Suppressor macrophage treated with lipopolysaccharide for 4 hours (primary cell): ENCODE measurements at places on chromosomes 16 and 17.

DNA sequence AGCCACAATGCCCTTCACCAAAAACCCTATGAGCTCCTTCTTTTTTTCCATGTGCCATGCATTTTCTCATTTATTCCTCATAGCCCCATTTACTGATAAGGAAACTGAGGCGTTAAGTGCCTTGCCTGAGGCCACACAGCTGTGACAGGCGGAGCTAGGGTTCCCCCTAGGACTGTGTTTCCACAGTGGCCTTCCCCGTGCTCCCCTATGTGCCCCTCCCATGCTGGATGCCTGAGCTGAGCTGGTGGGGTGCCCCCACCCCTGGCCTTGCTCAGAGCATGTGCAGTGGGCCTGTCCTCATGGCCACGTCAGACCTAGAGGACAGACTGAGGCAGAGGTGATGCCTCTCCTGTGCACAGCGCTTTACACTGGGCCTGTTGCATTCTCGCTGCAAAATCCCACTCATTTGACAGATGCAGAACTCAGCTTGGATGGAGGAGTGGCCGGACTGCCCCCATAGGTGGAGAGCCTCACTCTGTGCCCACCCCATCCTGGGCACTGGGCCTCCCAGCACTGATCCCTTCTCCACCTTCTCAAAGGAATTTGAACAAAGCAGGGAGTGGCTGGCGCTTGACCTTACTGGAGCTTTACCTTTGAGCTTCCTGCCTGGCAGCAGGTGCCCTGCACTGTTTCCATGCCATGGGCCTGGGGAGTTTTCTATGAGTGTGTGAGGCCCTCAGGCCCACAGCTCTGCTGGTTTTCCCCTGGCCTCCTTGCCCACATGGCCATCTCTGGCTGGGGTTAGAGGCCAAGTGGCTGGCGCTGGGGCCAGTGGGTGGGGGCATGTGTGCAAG is 2.6 kb downstream of the MAP2K3 start:
- peak; percentile 30 for DNase-seq

DNA sequence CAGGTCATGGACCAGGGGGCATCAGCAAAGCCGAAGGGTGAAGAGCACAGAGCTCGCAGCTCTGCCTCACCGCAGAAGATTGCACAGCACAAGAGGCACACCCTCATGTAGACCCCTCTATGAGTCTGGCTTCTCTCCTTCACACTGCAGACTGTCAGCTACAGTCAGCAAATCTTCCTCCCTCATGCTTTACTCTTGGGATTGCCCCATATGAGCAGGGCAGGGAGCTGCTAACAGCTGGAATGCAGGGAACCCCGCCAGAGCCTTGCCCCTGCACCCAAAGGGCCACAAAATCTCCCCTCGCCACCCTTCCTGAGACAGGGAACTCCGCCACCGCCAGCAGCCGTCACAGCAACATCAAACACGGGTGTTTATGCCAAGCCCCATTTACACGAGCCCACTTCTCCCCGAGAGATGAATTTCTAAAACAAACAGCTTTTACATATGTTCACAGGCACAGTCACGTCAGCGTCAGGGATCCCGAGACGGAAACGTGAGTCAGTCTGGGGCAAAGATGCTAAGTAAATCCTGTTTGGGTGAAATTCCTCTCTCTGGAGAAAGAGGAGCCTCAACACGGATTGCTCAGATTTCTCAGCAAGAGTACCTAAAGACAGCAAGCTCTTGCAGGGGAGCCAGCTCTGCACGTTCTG is 121.9 kb downstream of the CDYL2 start:
- no peak for DNase-seq

- DNase-seq = peak; percentile 78
These were observed 13.8 kb downstream of the CORO7 start for GRCh38 chr16:4402439-4403132.

DNA sequence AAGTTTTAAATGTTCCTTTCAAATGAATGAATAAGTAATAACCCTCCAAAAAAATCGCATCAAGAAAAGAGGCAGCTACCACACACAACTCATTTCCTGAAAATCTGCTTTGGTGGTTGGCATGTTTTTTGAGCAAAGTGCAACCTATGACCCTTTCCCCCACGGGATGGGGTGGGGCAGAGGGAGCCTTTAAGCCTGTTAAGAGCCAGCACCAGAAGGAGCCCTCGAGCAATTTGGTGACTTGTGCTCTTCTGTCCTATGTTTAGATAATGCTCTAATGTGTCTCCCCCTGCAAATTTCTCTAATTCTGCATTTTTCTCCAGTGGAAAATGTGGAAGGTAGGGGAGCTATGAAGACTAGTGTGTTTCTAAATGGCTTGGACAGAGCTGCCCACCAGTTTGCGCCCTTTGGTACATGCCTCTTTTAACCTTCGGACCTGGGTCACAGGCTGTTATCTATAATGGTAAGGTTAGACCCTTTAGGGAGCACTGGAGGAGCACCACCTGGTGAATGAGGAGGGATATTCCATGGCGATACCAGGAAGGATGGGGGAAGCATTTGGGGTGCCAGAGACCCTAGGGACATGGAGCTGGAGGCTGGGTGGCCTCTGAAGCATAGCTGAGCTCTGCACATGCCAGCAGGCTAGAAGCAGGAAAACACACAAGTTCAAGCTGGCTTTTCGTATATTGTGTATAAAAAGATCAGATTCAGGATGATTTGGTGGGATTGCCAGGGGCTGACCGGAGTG is 1.6 kb downstream of the PYCARD start:
- peak; percentile 65 for DNase-seq

DNA sequence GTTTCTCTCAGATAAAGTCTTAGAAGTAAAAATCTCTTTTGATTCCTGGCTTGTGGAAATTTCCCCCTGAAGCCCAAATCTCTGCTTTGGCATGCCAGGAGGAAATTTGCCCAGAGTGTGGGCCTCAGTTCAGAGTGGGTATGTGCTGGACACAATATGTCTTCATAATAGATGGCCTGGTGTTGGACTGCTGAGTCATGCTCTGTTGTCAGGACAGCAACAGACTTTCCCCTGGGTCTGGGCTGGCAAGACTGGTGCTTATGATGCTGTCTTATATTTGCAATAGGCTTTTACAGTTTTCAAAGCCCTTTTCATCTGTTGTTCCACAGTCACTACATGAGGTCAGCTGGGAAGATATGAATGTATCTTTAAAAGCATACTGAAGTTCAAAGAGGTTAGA is 57.0 kb downstream of the SHISA9 start:
- DNase-seq = no peak

- DNase-seq = no peak
These were observed 2.0 kb downstream of the CLDN6 start for GRCh38 chr16:3015865-3016521.

DNA sequence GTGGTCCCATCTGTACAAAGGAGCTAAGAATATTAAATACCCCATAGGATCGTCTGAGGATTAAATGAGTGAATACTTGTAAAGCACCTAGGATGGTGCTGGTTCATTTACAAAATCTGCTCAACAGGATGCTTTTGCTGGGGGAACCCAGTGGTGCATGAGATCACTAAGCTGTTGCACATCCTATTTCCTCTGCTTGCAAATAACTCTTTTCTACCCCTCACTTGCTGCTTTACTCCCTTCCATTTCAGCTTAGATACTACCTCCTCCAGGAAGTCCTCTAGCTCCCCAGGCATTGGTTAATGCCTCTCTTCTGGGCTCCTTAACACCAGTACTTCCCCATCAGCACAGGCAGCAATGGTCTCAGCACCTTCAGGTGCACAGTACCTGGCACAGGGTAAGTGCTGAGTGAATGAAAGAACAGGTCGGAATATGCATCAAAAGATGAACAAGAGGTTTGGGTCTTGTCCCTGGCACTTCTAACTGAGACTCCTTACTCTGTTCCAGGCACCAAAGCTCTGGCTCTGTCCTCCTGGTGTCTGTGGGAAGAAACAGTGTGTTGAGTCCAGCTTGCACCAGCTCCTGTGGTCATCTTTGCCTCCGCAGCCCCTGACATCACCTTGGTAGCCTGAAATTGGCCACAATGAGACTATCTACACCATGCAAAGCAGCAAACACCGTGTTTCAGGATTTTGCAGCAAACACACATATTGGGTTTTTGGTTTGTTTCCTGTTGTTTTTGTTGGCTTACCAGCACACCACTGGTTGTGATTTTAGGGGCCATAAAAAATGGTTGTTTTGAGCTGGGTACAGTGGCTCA is 24.1 kb upstream of the IL21R start:
- peak; percentile 50 for DNase-seq

DNA sequence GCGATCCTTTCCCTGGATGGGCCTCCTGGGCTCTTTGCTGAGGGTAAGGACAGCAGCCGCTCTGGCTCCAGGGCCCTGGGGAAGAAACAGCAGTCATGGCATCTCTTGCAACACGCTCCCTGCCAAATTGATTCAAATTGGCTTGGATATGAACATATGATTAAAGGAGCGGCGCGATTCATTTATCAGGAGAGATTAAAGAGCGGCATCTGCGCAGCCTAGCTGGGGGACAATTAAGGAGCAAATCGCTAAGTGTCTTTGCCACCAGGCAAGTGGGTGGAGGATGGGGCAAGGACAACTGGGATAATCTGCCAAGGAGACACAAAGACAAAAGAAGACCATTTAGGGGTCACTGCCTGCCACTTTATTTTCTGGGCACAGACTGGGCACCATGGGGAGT is 27.8 kb downstream of the PIPOX start:
- DNase-seq = no peak

DNA sequence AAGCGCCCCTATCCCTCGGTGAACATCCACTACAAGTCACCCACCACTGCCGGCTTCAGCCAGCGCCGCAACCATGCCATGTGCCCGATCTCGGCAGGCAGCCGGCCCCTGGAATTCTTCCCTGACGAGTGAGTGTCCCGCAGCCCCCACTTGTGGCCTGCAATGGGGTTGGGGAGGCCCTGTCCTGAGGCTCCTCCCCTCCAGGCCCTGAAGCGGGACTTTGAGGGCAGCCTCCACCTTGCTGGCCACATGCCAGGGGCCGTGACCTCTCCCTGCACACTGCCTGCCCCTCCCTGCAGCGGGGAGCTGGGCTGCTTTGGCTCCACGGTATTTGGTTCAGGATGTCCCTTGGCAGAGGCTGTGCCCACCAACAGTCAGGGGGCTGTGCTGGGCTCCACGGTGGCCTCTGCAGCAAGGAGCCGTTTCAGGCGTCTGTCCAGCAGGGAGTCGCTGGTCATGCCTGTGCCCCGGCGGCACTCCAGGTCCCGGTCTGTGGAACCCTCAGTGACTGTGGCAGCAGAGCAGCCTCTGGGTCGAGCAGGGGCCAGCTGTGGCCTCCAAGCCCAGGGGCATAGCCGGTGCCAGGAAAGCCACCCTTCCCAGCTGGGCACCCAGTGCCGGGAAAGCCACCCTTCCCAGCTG is 8.3 kb downstream of the NME3 start:
- no peak for DNase-seq

- no peak for DNase-seq
These were observed 25.3 kb downstream of the FBXO31 start for GRCh38 chr16:87358250-87358649.

- DNase-seq = peak; percentile 64
These were observed at the start of gene C16orf74 for GRCh38 chr16:85750827-85751697. Gene C16orf74, minus strand, starts transcription at chr16:85751096. Its CDS starts 15,879 bp downstream, at chr16:85735217.

- peak; percentile 71 for DNase-seq
These were observed 2.7 kb upstream of the TMIGD1 start for GRCh38 chr17:30336369-30337171.

- DNase-seq = no peak
These were observed 11.7 kb upstream of the CACNA1H start for GRCh38 chr16:1141191-1141590.

- no peak for DNase-seq
These were observed 660.1 kb downstream of the WWOX start for GRCh38 chr16:78759596-78759995.

DNA sequence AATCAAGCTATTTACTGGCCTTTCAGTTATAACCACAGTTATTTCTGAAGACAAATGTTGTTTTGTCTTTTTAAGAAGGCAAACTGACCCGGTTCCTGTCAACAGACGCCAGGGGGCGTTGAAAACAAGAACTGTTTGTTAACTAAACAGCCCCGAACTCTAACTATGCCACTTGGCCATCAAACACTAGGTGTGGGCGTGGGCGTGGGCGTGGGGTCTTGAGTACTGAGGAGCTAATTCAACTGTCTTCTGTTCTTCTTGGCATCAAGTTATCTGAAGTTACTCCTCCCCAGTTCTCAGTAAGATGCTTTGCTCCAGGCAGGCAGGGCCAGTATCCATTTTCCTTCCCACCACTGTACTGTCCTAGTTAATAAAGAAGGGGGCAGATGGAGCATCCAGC is 63.3 kb upstream of the MTMR4 start:
- DNase-seq = peak; percentile 76

DNA sequence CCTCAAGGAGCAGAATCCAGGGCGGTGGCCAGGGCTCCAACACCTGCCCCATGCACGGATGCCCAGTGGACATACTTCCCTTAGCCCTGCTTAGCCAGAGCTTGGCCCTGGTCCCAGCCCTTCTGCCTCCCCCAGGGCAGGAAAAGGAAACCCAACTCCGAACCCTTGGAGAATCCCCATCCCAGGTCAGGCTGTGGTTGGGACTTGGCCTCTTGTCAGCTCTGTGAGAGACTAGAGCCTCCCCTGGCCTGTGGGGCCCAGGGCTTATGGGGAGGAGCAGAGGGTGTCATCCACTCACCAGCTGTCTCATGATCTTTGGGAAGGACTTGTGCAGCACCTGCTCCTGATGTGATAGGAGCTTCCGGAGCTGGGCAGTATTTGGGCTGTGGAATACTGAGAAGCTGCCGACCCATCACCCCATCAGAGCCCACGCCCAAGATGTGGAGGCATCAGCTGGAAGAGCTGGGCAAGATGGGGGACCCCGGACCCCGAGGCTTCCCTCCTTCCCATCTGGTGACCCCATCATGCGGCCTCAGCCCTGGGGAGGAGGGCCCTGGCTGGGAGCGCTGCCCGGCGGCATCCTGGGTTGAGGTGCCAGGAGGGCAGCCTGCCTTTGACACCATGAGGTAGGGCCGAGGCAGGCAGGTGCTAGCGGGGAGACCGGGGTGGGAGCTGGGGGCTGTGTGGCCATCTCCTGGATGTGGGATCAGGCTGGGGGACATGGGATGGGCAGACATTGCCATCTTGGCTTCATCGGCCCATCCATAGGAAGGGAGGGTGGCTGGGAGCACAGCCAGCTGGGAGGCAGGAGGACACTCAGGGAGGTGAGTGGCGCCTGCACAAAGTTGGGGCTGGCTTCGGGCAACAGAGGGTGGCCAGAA is 45.1 kb downstream of the TNFRSF13B start:
- no peak for DNase-seq

GRCh38 chr17:31811101-31811500 is 47.9 kb downstream of the COPRS start:
- peak; percentile 67 for DNase-seq

DNA sequence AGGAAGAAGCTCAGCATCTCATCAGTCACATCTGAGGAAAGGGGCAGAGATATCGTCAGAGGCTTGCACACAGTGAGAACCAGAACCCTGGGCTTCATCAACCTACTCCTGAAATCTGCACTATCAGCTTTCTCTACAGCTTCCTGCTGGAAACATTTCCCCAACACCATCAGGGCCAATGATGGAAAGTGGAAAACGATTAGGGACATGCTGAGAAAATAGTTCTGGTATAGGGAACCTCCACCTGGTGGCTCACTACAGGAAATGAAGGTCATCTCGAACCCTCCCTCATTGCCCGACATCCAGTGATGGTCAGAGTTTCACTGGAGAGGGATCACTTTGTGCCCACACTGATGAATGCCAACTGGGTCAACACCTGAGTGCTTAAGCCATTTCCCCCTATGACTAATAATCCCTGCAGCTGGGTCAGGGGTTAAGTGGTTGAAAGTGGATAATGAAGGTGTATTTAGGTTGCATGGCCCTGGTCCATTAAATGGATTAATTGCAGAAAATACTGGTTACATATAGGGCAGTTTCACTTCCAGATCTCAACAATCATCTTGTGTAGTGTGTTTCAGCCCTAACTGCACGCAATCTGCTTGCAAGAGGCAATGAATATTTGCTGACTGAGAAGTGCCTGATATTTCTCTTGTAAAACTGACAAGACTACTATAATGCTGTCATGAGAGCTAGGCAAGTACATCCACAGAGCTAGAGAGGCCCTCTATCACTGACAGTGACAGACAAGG is 43.1 kb upstream of the GSG1L start:
- no peak for DNase-seq
